ENCODE measurements at places on chromosomes 2 and 18. TPM values are rescaled to one million over a fixed set of nuclear protein-coding genes. Genes with fewer than 3 reads are reported as not detected.
A peak's percentile ranks its signal among the peaks of the same experiment; 100 is the strongest.

- no peak for DNase-seq
Observed at GRCh38 chr2:176087330-176088047, 3.7 kb upstream of the EVX2 start.

The HOXD12 gene
- total RNA-seq = not detected

DNA sequence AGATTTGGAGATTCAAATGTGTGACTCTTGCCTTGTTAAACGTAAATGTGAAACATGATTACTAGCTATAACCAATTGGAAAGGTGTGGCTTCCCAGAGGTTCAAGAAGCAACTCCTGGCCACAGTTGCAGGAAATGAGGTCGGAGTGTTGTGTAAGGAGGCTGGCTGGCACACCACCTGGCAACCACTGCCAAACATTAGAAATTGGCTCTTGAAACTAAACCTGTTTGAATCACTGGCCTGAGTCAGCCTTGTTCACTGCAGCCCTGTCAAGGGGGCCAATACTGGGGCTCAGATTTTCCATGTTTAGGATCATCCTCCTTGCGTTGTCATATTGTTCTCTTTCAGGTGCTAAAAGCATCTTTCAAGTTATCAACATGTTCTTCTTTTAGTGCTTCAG lies 206.3 kb downstream of the ARL6IP6 start:
- no peak for DNase-seq

DNA sequence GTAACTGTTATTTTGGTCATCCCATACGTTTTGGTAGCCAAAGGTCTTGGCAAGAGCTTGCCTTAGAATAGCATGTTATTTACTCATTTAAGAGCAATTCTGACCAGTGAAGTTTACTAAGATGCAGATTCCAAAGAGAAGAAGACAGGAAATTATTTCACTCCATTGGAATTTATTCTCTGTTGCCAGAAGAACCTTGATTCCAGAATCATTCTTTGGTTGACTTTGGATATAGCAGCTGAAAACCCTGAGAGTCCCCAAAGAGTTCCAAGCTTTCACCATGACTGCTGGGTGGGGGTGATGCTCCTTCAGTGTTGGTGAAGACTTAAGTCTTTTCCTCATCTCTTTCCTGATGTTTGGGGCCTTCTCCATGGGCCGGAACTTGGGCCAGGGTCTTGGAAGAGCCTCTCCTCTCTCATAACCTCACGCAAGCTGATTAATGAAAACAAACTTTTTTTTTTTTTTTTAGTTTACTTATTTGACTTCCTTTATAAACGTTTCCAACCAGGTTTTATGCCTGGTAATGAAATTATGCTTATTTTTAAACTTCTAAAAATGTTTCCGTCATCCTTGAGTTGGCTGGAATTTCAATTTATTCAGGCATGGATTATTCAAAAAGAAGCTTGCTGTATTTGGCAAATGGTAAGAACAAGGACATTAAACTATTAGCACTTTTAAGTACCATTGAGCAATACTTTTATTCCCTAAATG lies 192.0 kb downstream of the MTX2 start:
- no peak for DNase-seq

- DNase-seq = no peak
Observed at GRCh38 chr18:48973731-48974130, 23.0 kb upstream of the SMAD7 start.

- no peak for DNase-seq
Observed at GRCh38 chr18:79438898-79439627, 43.3 kb downstream of the NFATC1 start.

The ADAM23 gene
- 56.0 TPM for total RNA-seq

The KCNE4 gene
- total RNA-seq = 2.2 TPM

DNA sequence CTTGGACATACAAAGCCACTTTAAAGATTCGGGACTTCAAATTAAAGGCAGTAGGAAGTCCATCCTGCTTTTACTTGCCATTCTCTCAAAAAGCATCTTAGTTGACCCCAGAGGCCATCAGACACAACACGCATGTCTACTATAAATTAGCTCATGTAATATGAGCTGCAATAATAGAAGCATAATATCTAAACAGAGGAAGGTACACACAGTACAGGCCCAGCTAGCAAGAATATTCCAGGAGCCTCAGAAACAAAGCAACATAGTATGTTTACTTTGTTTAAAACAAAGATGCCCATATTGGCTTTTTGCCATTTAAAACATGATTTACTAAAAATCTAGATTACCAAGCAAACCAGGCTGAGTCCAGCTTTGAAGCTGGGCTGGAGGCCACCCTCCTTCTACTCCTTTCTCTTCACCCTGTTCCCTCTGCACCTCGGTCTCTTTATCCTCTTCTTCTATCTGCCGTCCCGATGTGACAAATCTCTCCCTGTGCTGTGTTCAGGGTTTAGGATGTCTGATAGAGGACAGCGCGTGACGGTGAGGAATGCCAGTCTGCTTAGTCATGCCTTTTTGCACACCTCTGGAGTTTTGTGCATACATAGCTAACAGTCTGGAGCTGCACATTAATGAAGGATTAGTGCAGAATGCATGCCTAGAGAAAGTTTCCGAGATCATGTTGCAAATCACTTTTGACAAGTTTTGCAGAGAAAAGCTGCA lies 28.2 kb downstream of the DTNA start:
- DNase-seq = no peak

DNA sequence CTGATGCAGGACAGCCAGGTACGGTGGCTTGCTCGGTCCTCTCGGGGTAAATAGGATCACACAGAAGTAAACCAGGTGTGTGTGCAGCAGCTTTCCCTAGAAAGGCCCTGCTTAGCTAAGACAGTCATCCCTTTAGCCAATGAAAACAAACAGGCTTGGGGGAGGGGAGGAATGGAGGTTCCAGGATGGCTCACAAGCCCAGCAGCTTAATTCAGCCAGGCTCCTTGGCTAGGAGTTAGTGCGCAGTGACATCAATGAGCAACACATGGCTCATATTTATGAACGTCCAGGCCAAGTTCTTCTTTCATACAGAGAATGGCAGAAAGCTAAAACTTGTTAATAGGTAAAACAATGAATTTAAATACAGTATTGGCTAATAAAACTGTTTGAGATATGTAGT lies 10.2 kb downstream of the IAH1 start:
- DNase-seq = no peak

DNA sequence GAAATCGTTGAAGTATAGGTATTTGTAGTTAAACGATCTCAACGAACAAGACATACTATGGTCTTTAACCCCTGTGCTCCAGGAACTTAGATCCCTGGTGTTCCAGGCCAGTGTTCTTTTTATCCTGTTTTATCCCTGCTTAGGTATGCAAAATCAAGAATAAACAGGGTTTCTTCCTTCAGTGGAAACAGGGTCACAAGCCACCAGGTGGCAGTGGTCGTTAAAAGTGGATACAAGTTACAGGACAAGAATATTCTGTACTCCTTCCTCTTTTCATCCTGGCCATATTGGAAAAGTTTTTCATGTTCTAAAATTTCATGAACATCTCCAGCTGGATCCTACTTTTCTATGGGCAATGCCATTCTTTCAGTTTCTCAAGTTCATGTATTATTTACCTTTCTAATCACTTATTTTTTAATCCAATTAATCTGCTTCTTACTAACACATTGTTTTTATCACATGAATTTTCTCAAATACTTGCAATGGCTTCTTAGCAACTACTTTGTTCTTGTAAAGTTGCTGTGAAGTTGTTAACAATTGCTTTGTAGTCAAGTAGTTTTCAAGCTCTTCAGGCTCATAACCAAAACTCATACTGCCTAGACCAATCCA lies 16.4 kb upstream of the HNMT start:
- peak; percentile 82 for DNase-seq

GRCh38 chr2:206937555-206937954 lies 1.8 kb upstream of the CPO start:
- no peak for DNase-seq

- no peak for DNase-seq
Observed at GRCh38 chr2:24793761-24794435, 673 bp downstream of the CENPO start.

The ERFE gene
- 0.35 TPM for total RNA-seq

The TM4SF20 gene
- not detected for total RNA-seq

DNA sequence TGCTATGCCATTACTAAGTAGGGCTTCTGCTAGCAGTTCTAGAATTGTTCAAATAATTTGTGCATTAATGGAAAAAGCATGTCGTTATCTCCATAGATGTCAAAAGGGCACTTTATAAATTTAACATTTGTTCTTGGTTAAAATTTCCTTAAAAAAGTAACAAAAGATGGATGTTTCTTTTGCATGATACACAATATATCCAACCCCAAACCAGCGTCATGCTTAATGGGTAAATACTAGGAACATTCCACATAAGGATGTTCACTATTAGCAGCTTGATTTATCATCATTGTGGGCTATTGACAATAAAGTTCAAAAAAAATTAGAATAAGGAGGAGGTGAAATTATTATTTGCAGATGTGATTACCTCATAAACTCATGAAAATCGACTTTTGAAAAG lies 79.7 kb downstream of the GREB1L start:
- DNase-seq = no peak

GRCh38 chr18:72155327-72155726 lies 388.8 kb downstream of the CBLN2 start:
- no peak for DNase-seq

GRCh38 chr2:234292205-234292961 lies 204.5 kb downstream of the ARL4C start:
- no peak for DNase-seq

DNA sequence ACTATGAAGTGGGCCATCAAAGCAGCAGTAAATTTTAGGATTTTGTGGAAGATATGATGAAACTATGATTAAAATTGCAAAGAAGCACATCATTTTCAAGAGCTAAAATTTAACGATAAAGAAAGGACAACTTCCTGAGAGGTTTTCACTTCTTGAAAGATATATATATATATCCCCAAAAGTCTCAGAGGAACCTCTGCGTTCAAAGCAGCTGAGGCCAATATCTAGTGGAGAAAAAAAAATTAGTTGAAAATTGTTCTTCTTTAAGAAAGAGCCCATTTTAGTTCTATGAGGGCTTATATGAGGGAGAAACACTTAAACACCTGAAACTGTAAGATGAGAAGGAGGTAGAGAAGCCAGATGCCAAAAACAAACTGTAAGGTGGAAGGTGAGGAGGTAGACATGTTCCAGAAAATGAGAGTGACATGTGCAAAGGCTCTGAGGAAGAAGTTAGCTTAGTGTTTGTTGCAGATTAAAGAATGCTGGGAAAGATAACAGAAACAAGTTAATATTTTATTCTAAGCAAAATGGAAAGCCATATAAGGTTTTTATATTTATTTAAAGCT lies 72.9 kb upstream of the VRK2 start:
- DNase-seq = no peak

The FHL2 gene
- total RNA-seq = 457 TPM

DNA sequence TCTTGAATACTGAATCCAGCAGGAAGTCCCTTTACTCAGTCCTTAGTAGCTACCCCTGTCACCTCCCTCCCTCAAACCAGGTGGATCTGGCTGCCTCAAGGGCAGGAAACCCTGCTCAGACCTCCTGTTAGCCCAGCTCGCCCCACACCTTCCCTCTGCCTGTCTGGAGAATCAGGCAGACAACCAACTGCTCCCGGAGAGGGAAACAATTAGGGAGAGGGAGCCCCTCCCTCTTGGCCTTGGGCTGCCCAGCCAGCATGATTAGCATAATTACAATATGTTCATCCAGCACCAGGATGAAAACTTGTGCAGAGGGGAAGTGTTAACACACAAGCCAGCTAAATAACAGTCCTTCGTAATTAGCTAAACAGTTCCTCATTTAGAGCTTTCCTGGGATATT lies 185.5 kb downstream of the C1D start:
- no peak for DNase-seq

GRCh38 chr18:63182861-63183260 lies 136.7 kb downstream of the BCL2 start:
- DNase-seq = no peak

DNA sequence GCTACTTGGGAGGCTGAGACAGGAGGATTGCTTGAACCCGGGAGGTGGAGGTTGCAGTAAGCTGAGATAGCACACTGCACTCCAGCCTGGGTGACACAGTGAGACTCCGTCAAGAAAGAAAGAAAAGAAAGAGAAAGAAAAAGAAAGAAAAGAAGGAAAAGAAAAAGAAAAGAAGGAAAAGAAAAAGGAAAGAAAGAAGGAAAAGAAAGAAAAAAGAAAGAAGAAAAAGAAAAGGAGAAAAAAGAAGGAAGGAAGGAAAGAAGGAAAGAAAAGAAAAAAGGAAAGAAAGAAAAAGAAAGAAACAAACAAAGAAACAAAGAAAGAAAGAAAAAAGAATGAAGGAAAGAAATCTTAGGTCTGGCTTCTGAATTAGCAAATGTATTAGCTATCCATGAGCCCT lies 150.4 kb downstream of the TMEM163 start:
- DNase-seq = no peak

The DSG1 gene
- 3.2 TPM for total RNA-seq

The DSC3 gene
- total RNA-seq = 0.18 TPM

GRCh38 chr2:74364533-74365505 lies 15.3 kb downstream of the DCTN1 start:
- DNase-seq = no peak

DNA sequence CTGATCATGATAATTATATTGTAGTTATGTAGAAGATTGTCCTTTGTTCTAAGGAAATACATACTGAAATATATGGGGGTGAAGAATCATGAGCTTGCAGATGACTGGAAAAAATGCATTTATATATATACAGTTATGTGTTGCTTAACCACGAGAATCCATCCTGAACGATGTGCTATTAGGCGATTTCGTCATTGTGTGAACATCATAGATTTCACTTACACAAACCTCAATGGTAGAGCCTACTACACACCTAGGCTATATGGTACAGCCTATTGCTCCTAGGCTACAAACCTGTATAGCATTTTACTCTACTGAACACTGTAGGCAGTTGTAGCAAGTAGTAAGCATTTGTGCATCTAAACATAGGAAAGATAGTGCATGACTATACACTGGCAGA lies 2.6 kb upstream of the ACAA2 start:
- DNase-seq = no peak

- DNase-seq = no peak
Observed at GRCh38 chr18:11883153-11883552, 25.0 kb downstream of the MPPE1 start.

The DNAJC5G gene
- 3.0 TPM for total RNA-seq
